ENCODE measurements at places on chromosomes 13 and 19. TPM values are rescaled to one million over a fixed set of nuclear protein-coding genes. Genes with fewer than 3 reads are reported as not detected.

ZNF416 gene
- total RNA-seq: 2.4 TPM

SIGLEC5 gene
- 0.85 TPM for total RNA-seq

- no peak for DNase-seq
Measured at GRCh38 chr13:82147526-82147925, 1734.7 kb downstream of the SLITRK1 start.

DNA sequence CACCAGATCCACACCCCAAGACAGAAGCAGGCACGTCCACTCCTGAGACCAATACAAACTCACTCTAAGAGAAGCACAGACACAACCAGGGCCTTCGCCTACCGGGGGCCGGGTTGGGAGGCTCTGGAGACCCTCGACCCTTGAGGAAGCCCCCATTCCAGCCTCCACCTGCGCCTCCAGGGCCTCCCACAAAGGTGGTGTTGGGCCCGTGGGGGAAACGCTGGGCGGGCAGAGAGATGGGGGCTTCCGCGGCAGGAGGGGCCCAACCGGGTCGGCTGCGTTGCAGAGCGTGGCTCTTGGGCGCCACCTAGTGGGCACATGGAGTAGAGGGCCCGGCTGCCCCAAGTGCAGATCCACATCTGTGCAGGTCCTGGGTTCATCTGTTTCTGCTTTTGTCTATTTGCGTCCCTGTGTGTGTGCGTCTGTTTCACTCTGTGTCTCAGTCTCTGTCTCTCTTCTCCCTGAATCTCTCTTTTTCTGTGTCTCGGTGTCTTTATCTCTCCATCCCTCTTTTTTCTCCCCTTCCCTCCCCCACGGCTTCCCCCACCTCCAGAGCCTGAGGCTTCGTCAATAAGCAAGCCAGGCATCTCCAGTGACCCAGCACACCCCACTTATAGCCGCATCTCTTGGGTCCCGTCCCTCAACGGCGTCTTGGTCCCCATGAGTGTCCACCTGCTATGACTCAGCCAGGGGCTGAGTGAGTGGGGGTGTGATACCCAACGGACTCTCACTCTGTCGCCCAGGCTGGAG lies 10.5 kb upstream of the TINCR start:
- DNase-seq: peak; percentile 53

- DNase-seq: no peak
Measured at GRCh38 chr19:4712771-4713170, 10.9 kb downstream of the DPP9 start.

GRCh38 chr19:3284759-3285646 lies 60.5 kb downstream of the CELF5 start:
- DNase-seq: peak; percentile 31

DNA sequence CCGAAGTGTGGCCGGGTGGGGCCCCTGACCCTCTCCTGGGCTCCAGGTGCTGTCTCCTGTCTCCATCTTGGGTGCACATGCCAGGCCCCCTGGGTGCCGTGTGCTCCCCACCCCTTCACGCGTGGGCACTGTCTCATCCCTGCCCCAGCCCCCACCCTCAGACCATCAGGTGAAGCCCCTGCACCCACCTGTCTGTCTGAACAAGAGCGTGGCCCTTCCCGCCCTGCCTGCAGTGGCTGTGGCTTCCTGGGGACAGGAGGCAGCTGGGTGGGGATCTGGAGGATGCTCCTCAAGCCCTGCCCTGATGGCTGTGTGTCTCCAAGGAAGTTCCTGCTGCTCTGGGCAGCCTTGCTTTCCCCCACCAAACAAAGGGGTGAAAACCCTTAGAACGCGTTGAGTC lies 2.2 kb downstream of the PRR22 start:
- no peak for DNase-seq

PLEKHJ1 gene
- 5.9 TPM for total RNA-seq

DNA sequence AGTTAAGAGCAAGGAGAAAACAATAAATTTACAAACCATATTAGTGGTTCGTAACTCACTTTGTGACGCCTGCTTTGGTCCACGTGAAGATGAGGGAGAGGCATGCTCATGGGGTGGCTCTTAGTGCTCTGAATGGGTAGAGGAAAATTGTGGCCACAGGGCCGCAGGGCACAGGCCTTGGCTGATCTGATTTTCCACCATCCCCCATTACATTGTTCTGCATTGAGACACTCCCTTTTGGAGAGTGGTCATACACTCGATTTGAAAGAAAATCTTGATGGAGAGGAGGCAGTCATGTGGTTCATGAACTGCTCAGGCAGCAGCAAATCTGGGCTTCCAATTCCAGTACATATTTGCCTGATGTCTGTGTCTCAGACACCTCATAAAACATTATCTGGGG lies 815.2 kb downstream of the UQCRFS1 start:
- DNase-seq: no peak

DNA sequence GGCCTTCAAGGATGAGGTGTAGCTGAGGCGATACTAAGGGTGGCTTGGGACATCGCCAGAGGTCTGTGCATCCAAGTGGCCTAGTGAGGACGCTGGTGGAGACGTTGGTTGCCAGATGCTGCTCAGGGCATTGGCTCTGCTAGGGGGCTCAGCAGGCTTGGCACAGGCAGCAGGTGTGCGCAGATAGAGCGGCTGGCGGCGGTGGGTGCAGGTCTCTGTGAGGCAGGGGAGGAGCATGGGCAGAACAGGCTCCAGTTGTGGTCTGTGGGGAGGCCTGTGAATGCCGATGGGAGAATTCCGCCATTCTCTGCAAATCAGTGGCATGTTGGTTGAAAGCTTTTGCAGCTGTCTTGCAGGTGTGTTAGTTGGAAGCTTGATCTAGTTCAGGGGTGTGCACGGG lies 21.2 kb downstream of the PRAM1 start:
- DNase-seq: no peak

DNA sequence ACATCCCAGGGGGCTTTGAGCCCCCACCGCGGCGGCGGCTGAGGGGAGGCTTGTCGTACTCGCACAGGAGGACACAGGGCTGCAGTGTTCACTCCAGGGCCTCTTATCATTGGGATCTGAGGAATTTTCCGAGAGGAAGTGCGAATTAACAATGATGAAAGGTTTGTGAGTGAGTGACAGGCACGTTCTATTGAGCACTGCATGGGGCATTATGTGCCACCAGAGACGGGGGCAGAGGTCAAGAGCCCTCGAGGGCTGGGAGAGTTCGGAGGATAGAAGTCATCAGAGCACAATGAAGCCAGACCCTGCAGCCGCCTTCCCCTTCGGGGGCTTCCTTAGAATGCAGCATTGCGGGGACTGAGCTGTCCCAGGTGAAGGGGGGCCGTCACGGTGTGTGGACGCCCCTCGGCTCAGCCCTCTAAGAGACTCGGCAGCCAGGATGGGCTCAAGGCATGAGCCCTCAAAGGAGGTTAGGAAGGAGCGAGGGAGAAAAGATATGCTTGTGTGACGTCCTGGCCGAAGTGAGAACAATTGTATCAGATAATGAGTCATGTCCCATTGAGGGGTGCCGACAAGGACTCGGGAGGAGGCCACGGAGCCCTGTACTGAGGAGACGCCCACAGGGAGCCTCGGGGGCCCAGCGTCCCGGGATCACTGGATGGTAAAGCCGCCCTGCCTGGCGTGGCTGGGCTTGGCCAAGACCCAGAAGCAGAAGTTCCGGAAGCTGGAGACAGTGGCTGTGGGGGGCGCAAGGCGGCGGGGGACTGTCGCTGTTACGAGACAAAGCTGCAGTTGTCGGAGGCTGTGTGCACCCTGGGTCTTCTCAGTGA lies 53.9 kb downstream of the MCF2L start:
- DNase-seq: no peak

DNA sequence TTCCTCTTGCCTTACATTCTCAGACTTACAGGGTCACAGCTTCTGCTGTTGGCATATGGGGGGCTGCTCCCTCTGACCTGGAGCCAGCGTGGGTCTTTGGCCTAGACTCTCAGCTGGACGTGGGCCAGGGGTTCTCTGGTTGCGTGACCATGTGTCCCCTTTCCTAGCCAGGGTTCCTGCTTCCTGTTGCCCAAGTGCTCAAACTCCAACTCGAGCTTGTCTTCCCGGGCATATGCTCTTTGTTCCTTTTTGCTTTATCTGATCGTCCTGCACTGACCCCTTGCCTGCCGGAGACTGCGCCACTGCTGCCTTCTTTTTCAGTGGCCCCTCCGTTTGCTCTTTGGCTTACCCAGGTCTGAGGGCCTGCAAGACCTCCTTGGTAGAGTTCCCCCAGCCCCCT lies 25.3 kb upstream of the GPR183 start:
- no peak for DNase-seq

- DNase-seq: no peak
Measured at GRCh38 chr13:95652821-95653220, 8.3 kb upstream of the DZIP1 start.

DNA sequence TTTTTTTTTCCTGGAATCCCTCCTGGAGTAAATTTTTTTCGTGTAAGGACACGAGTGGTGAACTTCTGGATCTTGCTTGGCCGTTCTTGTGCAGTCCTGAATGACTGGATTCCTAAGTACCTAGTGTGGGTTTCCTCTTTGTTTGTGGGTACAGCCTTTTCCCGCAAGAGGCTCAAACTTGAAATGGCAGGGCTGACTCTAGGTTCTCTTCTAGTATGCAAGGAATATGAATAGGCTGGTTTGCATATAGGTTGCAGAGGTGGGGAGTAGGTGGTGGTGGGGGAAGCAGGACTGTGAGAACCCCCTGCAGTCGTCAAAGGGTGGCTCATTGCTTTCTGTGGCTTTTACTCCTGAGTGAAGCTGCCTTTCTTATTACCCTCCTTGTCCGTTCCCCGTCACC lies 13.6 kb downstream of the UBAC2 start:
- DNase-seq: no peak

DNA sequence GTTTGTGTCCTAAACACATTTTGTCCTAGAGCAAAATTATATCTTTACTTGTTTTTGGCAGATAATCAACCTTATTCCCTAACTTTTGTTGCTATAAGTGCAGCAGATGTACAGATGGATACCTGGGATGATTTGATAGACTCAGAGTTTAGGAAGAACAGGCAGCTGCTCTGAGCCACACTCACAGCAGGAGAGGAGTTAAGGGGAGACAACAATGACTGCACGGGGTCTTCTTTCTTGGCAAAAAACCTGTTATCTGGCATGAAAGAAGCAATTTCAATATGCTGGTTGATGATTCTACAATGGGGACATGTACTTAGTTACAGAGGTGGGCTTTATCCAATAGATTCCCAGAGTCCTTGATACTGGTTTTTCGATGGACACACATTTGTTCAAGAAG lies 258.9 kb upstream of the PCDH9 start:
- DNase-seq: no peak

- no peak for DNase-seq
Measured at GRCh38 chr13:21576426-21576825, 27.5 kb downstream of the MICU2 start.

DNA sequence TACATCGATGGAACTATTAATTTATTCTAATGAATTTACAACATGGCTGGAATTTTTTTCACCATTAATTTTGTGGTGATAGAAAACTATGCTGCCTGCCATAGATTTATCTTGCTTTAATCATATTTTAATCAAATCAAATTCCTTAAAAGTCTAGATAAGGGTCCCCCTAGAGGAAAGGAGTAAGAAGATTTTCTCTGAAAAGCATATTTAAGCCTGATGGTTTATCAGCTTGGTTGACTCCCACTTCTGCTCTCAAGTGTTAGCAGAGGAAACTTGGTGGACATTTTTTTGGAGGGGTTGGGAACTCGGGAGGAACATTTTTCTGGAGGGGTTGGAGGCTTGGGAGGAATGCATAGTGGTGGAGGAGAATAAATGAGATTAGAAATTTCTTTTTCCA lies 253.3 kb downstream of the KCNRG start:
- no peak for DNase-seq

SIGLEC6 gene
- 0.29 TPM for total RNA-seq

FAM174C gene
- 2.1 TPM for total RNA-seq

PTH2 gene
- total RNA-seq: not detected

HIPK4 gene
- 0.40 TPM for total RNA-seq
